ENCODE measurements at places on chromosomes 2 and 18.

- DNase-seq, result no peak
Measured at GRCh38 chr2:209029249-209029648, 394.6 kb upstream of the MAP2 start.

- DNase-seq, result no peak
Measured at GRCh38 chr2:151052850-151053660, 208.6 kb downstream of the RBM43 start.

- peak; percentile 4 for DNase-seq
Measured at GRCh38 chr2:36770542-36771287, 74.2 kb downstream of the VIT start.

- no peak for DNase-seq
Measured at GRCh38 chr2:38462121-38462661, 85.1 kb upstream of the ATL2 start.

DNA sequence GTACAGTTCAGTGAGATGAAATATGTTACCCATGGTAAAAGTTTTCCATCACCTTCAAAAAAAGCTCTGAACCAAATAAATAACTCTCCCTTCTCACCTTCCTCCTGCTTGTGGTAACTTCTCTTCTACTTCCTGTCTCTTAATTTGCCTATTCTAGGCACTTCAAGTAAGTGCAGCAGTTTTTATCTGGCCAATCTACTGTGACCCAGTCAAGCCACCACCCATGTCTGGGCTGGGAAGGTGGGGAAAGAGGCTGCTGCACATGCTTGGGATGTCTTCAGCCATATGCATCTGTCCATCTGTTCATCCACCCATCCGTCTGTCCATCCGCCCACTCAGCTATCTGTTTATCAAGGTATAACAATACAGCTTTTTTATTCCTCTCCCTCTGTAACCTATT is 31.6 kb downstream of the ZNF532 start:
- no peak for DNase-seq

DNA sequence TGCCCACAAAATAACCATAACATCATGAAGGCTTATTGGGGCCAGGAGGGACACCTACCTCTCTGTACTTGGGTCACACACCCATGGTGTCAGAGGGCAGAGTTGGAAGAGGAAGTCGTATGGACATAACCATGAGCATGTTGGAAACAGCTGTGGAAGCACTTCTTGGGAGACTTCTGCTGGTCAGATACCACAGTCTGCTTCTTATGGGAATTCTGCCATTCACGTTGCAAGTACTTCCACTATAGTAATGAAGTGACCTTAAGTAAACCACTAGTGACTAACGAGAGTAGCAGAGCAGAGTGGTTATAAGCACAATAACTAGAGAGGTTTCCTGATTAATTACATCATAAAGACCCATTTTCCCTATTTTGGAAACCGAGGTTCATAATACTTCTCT is 61.1 kb upstream of the TFPI start:
- DNase-seq, result no peak

DNA sequence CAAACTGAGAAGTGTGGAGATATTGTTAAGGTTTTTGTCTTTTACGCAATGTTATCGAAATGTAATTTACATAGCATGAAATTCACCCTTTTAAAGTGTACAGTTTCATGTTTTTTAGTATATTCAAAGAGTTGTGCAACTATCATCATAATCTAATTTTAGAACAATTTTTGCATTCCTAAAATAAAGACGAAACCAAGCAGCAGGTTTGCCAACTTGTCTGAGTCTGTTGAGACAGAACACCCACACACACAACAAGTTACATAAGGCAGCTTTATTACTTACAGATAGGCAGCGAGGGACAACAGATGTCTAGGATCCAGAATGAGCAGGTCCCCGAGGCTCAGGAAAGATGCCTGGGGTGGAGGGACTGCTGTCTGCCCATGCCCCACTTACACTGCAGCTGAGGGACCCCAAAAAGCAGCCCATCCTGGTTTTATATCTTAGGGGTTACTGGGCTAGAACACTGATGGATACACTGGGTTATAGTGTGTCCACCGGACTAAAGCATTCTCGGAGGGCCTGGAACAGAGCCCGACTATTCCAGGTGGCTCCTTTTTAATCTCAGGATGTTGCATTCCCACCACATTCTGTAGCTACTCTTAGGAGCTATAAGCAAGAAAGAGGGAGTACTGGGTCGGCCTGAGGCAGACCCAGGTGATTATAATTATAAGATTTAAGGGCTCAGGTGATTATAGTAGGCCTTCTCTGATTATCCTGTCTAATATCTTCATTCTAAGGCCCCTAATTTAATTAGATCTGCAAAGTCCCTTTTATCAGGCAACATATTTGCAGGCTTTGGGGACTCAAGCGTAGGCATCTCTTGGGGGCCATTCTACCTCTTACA is 150.2 kb upstream of the DOK6 start:
- DNase-seq, result no peak

- DNase-seq, result no peak
Measured at GRCh38 chr2:158144914-158145625, 43.4 kb downstream of the UPP2 start.

GRCh38 chr2:17975401-17975800 is 96.9 kb downstream of the KCNS3 start:
- no peak for DNase-seq

DNA sequence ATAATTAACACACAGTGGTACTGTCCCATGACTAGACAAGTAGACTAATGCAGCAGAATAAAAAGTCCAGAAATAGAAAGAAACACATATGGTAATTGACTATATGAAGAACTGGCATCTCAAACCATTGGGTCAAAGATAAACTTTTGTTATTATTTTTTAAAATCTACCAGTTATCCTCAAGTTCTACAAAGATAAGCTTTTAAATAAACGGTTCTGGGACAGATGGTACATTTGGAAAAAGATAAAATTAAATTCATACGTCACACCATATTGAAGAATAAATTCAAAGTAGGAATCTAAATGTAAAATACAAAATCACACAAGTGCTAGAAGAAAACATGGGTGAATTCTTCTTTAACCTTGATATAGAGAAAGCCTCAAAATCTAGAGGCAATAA is 37.6 kb upstream of the PLEKHM3 start:
- no peak for DNase-seq

DNA sequence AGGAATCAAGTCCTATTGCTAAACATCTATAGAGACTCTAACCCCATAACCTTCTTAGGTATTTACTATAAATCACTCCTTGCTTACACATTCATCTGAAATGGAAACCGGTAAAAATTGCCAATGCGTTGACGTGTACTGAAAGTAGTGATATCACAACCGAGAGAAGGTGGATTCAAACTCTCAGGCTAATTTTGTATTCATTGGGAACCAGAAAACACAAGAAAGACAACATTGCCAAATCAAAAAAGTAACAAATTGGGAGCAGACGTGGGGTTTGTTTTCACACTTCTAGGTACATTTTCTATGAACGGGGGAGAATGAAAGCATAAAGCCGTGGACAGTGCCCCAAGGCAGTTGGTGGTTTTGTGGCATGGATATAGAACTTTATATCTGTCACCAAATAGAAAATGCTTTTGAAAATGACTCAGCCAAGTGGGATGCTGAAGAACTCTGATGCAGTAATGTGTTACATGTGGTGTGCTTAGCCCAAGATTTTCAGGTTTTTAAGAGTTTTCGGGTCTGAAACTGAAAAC is 155.1 kb upstream of the RASGRP3 start:
- no peak for DNase-seq

GRCh38 chr2:72347081-72347480 is 199.4 kb upstream of the CYP26B1 start:
- no peak for DNase-seq

- DNase-seq, result no peak
Measured at GRCh38 chr2:23476786-23477185, 91.8 kb downstream of the KLHL29 start.

- DNase-seq, result no peak
Measured at GRCh38 chr2:128780434-128781080, 461.9 kb upstream of the HS6ST1 start.

GRCh38 chr18:80172056-80172455 is 63.0 kb downstream of the ADNP2 start:
- DNase-seq, result no peak

DNA sequence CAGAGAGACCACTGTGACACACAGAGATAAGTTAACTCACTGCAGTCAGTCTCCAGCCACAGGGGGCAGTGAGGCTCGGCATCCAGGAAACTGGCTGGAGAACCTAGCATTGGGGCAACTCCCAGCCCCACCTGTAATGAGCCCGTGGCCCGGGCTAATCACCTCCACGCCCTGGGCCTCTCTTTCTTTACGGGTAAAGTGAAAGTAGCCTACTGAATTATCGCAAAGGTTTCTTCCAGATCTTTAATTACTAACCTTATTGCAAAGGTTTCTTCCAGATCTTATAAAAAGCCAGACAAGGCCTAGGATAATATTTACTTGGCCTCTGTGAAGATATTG is 45.7 kb upstream of the ACAA2 start:
- DNase-seq, result no peak

DNA sequence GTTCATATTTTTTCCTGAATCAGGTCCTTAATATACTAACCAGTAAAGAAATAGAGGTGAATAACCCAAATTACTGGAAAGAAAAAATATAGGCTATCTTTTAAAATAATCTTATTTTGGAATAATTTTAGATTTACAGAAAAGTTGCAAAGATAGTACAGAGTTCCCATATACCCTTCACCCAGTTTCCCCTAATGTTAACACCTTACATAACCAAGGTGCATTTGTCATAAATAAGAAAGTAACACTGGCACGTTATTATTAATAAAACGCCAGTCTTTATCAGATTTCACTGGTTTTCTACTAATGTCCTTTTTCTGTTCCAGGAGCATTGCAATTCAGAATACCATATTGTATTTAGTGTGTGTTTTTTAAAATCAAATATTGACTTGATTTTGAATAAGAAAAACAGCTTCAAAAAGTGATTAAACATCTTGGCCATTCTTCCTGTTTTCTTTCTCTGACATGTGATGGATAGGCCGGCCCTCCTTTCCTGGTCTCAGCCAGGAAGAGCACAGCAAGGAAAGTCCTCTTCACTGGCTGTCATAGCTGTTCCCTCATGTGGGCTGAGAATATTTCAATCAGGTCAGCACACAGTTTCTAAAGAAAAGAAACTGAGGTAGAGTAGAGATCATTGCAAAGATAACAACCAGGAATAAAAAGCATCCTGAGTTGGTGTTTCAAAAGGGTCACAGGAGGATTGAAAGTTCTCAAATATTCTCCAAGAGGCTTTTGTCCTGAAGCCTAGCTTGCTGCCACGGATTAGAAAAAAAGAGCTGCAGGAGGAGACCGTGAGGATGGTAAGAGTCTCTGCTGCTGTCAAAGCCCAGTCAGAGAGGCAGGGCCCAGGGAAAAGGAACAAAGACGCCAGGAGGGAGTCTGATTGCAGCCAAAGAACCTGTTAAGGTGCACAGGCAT is 79.3 kb upstream of the ARL5A start:
- no peak for DNase-seq

DNA sequence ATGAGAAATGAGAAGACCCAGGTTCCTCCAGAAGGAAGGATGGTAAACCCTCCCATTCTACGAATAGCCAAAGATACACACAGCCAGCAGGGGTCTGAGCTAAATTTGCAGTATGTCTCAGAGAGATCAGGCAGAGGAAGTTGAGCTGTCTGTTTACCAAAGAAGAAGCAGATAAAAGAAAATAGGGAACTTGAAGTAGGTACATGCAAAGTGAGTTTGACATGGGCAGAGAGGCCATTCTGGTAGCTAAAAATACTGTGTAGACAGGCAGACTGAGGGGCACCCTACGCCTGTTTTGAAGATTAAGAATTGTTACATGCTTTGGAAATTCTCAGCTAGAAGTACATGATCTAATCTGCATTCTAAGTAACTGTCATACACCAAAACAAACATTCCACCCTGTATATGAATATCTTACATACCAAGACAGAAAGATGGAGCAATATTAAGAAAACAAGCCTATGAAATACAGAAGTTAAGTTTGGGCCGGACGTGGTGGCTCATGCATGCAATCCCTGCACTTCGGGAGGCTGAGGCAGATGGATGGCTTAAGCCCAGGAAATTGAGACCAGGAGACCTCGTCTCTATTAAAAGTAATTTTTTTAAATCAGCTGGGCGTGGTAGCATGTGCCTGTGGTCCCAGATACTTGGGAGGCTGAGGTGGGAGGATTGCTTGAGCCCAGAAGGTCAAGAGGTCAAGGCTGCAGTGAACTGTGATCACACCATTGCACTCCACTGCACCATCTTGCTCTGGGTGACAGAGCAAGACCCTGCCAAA is 157.9 kb downstream of the ANKRD44 start:
- no peak for DNase-seq

DNA sequence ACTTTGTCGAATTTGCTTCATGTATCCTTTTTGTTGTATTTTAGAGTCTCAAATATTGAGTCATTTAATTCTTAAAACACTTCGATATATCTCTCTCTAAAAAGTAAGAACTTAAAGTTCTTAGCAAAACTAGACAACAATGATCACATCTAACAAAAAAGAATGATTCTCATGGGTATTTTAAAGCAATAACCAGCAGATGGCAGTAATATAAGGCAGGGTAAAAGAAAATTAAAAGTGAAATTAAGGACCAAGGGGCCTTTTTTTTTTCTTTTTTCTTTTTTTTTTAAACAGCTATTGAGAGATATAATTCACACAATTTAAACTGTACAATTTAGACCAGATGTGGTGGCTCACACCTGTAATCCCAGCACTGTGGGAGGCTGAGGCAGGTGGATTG is 9.9 kb upstream of the AOX1 start:
- no peak for DNase-seq

DNA sequence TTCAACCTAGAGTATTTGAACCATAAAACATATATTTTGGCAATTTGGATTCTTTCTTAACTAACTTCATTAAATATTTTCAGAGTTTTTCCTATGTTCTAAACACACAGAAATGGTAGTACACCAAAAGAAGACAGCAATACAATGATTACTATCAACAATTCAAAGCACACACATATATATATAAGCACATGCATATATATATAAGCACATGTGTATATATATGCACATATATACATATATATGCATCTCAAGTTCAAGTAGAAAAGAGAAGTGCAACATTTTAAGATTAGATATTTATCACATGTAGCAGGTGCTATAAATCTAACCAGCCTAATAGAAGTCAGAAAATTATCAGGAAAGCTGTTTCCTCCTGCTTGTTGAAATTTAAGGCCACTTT is 320.9 kb upstream of the FSIP2 start:
- no peak for DNase-seq

DNA sequence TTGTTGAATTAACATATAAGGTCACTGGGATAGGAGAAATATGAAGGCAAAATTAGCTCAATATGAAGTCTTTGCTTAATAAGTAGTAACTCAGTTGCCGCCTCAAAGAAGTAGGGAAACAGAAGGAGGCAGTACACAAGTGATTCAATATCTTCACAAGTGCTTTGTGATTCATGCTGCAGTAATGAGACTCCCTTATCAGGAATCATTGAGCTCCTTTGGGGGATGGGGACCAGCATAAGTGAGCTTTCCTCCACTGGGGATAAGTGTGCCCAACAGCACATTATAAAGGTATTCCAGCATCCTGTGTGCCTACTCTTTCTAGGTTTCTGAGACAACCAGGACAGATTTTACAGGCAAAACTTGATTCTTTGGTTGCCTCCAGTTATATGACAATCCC is 323.4 kb upstream of the UBE2E3 start:
- DNase-seq, result no peak

GRCh38 chr2:196170606-196171247 is 651 bp downstream of the STK17B start:
- DNase-seq, result no peak

Data from activated CD8-positive, alpha-beta memory T cell treated with anti-CD3 and anti-CD28 coated beads for 1 hour (primary cell).